ENCODE measurements at places on chromosomes 16 and 17.

DNA sequence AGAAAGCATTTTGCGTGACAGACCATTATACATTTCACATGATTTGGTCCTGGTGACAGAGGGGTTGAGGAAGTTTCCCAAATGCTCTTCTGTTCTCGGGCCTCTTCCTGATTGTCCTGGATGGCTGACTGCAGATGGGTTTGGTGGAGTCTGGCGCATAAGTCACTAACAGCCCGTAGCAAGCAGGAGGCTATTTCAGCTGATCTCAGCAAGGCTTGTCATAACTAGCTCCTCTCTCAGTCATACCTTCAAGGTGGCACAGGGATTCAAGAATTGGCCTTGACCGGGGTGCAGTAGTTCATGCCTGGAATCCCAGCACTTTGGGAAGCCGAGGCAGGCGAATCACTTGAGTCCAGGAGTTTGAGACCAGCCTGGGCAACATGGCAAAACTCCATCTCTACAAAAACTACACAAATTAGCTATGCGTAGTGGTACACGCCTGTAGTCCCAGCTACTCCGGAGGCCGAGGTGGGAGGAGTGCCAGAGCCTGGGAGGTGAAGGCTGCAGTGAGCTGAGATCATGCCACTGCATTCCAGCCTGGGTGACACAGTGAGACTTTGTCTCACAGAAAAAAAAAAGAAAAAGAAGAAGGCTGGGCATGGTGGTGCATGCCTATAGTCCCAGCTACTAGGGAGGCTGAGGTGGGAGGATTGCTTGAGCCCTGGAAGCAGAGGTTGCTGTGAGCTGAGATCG, 68.9 kb upstream of the HAS3 start:
- DNase-seq = no peak

- DNase-seq = no peak
These were observed 10.0 kb upstream of the PECAM1 start for GRCh38 chr17:64400642-64401041.

DNA sequence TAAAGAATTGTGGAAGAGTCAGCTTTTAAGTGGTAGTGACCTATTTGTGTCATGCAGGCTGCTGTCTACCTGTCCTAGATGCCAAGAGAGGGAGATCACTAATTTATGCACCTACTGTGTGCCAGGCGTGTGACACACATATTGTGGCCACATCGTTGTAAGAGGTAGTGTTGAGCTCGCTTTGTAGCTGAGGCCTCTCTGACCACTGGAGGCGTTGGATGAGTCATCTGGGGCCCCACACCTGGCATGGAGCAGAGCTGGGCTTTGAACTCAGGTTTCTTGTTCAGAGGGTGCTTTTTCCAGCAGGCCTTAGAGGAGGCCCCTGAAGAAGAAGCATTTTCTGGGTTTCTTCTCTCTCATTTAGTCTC, 52.3 kb upstream of the LGALS9 start:
- DNase-seq = no peak

GRCh38 chr17:55822028-55822427, 71.2 kb downstream of the PCTP start:
- no peak for DNase-seq

GRCh38 chr17:44304651-44305050, 3.8 kb upstream of the RUNDC3A start:
- DNase-seq = no peak

DNA sequence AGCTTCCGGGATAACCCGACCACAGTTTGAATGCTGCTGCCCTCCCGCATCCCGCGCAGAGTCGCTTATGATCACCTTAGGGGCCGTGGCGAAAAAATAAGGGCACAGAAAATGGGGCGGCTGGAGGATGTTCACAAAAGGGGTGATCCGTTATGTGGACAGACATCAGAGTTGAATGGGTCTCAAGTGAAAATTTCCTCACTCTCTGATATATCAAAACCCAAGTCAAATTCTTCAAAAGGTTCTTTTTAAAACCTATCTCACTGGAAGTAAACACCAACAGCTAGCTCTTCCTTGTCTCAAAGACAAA, 400 bp upstream of the CEP112 start:
- no peak for DNase-seq

DNA sequence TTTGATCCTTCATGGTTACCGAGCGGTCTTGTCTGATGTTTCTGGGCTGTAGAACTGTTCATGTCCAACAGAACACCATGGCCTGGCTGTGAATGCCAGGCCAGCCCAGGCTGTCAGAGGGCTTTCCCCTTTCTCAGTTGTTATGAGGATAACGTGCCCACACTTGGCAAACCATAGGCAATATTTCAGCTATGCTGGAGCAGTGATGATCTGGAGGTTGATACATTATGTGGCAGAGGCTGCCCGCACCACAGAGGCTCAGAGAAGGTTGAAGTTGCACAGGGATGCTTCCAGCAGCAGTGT, 92.9 kb downstream of the C16orf78 start:
- DNase-seq = no peak

DNA sequence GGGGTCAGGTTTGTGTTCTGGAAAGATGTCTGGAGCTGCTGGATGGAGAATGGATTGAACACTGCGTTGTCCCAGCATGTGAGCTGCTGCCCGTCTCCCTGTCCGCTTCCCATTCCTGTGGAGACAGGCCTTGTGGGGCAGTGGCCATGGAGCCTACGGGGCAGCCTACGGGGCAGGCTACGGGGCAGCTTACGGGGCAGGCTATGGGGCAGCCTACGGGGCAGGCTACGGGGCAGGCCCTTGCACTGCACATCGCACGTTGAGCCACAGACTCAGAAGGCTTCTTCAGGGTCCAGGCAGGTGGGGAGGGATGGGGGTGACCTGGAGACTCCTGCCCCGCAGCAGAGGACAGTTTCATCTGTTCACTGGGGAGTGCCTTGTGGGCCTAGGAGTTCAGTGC, 9.7 kb upstream of the DBNDD1 start:
- DNase-seq = no peak

DNA sequence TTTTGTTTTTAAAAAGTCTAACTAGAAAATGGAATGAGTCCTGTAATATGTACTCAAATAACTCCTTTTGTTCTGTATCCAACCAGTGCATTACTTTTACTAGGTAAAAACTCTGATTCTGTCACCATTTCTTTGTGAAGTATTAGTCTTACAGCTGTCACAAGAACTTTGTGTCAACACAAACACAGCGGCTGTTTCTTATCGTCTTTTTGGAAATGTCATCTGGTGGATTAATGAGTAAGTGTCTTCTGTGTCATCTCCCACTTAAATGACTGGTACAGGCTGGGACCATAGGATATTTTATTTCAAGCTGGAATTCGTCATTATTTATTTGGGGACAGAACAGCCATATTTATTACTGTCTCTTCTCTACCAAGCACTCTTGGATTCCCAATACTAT, 19.1 kb upstream of the ALDH3A2 start:
- no peak for DNase-seq

- DNase-seq = no peak
These were observed 69.0 kb upstream of the BCAR1 start for GRCh38 chr16:75320435-75320834.

- no peak for DNase-seq
These were observed 3.1 kb downstream of the MFAP4 start for GRCh38 chr17:19383681-19384470.

- DNase-seq = no peak
These were observed 336.7 kb upstream of the ZFHX3 start for GRCh38 chr16:73384506-73385089.

GRCh38 chr16:56716761-56717160, 13.2 kb upstream of the NUP93 start:
- DNase-seq = no peak

DNA sequence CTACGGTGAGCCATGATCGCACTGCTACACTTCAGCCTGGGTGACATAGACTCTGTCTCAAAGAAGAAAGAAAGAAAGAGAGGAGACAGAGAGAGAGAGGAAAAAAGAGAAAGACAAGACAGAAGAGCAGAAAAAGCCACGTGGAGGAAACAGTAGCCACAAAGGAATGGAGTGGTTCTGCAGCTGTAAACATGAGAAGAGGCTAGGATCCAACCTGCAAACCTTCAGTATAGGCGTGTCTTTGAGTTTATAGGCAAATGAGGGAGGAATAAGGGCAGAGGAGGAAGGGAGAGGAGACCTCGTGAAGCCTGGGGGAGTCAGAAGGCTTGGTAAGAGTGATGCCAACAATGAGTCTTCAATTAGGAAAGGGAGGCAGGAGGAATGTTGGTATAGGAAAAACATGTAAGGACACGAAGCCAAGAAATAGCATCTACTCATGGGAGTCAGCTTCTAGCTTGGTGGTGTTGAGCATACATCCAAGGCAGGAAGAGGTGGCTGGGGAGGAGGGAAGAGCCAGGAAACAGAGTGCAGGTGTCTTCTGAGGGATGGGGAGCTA, 3.9 kb downstream of the MED9 start:
- no peak for DNase-seq

- DNase-seq = no peak
These were observed 154.2 kb upstream of the CDH8 start for GRCh38 chr16:62190426-62190825.

All from inflammatory macrophage treated with lipopolysaccharide for 4 hours (primary cell).